CD4-positive, alpha-beta T cell treated with Interleukin-4 for 1 hour (primary cell): ENCODE measurements at places on chromosomes 12 and 14.

DNA sequence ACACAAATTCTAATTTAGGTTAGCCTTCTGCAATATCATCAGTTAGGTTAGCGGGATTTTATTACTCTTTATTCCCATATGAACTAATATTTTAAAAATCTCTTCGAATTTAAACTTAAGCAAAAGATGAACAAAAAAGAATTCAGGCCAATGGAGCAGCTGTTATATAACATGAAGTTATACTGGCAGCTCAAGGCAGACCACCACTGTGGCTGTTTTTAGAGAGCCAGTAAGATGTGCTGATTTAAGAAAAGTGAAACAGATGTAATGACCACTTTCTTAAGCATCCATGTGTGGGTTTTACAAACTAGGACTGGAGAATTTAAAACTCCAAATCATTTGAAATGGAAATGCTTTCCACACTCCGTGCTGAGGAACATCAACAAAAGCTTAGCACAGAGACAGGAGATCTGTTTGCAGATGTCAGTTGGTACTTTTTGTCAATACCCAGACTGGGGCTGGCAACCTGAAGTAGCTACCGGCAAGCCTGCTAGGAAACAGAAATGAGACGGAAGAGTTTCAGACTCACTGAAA is 164.9 kb downstream of the TTC7B start:
- DNase-seq: no peak

DNA sequence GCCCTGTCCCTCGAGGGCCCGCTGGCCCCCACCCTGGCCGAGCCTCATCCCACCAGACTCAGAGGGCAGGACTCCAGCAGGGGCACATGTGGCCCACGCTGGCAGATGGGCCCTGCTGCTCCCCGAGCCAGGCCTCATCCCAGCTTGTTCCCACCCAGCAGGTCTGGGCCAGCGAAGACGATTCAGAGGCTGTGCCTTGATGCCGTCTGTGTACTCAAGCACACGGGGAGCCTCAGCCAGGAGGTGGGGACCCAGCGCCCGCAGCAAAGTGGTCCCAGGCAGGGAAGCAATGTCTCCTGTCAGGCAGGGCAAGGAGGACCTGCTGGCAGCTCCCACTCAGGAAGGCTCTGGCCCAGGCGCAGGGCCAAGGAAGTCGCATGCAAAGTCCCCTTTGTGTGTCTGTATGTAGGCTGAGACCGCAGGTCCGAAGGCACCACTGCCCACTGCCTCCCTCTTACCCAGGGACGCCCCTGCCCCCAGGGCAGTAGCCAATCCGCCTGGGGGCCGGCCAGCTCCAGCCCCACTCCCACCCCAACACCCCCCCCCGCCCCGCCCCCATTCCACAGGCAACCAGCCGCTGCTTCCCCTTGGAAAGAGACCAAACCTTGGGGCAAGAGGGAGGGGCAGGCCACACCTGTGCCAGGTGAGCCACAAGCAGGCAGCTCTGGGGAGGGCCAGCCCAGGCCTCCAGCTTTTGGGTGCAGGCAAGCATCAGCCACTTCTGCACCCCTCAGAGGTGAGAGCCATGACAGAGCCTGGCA is 9.4 kb downstream of the DEGS2 start:
- no peak for DNase-seq

DNA sequence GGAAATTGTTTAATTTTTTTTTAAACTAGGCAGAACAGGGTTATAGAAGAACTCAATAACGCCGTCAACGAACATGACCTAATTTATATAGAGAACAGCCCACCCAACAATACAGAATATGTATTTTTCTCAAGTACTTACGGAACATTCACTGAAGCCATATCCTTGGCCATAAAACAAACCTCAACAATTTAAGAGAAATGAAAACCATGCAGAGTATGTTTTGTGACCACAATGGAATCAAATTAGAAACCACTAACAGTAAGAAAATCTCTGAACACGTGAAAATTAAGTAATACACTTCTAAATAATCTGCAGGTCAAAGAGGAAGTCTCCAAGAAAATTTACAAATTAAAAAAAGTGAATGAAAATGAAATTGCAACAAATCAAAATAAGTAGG is 9.4 kb downstream of the SART3 start:
- no peak for DNase-seq

GRCh38 chr12:93638095-93638494 is 39.1 kb upstream of the CRADD start:
- no peak for DNase-seq

GRCh38 chr12:129788506-129789084 is 115.2 kb downstream of the TMEM132D start:
- DNase-seq: no peak

DNA sequence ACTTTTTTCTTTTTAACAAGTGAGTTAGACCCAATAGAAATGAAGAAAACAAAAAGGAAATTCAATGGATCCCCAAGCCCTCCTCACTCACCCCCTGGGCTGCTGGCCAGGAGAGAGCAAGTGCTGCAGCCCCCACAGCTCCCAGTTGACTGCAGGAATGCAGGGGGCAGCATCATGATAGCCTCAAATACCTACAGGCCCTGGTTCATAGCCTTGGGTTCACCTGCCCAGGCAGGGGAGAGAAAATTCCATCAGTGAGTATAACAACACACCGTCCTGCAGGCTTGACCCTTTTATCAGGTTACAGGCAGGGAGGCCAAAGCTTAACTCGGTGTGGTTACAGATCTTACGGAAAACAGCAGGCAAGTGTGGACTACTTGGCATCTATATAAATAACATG is 76.3 kb downstream of the PHLDA1 start:
- no peak for DNase-seq

DNA sequence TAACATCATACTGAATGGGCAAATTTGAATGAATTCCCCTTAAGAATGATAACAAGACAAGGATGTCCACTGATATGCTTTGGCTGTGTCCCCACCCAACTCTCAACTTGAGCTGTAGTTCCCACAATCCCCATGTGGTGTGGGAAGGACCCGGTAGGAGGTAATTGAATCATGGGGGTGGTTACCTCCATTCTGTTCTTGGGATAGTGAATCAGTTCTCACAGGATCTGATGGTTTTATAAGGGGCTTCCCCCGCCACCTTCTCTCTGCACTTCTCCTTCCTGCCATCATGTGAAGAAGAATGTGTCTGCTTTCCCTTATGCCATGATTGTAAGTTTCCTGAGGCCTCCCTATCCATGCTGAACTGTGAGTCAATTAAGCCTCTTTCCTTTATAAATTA is 29.3 kb downstream of the MED6 start:
- DNase-seq: no peak

- DNase-seq: no peak
These were observed 472.4 kb downstream of the ATP23 start for GRCh38 chr12:58413794-58414193.

DNA sequence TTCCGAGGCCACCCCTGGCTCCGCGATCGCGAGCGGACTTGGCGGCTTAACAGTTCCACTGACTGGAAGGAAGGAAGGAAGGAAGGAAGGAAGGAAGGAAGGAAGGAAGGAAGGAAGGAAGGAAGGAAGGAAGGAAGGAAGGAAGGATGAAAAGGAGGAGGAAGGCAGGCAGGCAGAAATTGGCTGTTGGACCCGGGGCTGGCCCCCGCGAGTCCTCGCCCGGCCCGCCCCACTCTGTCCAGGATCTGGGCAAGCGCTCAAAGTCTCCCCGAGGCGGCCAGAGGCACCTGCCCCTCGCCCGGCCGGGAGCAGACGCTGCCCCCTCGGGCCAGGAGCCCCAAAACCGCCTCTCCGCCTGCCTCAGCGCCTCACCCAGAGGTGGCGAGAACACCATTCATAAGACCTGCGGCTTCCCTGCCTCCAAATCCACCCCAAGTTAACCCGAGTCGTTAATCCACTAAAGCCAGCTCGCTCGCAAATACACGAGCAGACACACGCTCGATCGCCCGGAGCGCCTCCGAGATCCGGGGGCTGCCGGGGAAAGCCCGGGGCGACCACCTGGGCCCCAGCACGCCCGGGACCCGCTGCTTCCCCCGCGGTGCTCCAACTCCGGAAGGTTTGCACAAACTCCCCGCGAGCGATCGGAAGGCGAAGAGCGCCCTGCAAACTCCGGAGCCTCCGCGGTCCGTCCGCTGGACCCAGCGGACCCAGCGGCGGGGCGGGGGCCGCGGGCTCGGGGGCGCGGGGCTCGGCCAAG is 844 bp downstream of the DPF3 start:
- no peak for DNase-seq

DNA sequence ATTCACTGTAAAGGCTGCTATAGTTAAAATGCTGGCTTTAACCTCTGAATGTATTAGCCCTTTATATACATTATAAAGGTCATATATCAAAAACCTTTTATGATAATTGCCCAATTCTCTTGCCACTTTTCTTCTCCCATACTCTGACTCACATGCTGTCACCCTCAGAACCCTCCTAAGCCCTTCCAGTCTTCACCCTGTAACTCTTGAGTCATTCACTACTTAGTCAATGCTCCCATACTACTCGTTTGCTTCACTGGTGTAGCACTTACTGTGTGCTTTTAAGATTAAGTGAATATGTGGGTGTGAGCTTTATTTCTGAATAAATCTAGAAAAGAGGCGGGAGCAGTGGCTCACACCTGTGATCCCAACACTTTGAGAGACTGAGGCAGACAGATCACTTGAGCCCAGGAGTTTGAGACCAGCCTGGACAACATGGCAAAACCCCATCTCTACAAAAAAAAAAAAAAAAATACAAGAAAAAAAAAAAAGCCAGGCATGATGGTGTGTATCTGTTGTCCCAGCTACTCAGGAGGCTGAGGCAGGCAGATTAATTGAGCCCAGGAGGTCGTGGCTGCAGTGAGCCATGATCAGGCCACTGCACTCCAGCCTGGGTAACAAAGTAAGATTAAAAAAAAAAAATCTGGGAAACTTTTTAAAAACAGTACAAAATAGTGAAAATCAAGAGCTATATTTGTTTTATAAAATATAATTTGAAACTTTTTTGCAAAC is 37.6 kb downstream of the SPATA7 start:
- no peak for DNase-seq

DNA sequence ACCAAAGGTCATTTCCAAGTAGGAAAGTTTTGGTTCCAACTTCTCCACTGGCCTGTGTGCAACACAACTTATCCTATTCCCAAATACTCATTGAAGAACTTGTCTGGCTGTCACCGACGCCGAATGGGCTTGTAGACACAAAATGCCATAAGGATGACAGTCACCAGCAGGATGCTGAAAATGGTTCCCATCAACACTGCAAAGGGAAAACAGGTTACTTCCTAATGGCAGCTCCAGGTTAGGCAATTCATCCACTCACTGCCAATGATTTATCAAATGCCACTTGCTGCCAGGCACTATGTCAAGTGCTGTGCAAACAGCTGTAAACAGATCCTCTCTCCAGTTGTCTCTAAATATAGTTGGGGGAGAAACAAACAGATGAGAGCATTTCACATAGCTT is 6.1 kb downstream of the C12orf76 start:
- no peak for DNase-seq

- no peak for DNase-seq
These were observed 2.3 kb upstream of the OTX2 start for GRCh38 chr14:56812364-56813141.

- DNase-seq: no peak
These were observed 17.2 kb upstream of the ZNF140 start for GRCh38 chr12:133063556-133063955.

GRCh38 chr12:128190614-128191013 is 76.4 kb upstream of the TMEM132C start:
- no peak for DNase-seq

DNA sequence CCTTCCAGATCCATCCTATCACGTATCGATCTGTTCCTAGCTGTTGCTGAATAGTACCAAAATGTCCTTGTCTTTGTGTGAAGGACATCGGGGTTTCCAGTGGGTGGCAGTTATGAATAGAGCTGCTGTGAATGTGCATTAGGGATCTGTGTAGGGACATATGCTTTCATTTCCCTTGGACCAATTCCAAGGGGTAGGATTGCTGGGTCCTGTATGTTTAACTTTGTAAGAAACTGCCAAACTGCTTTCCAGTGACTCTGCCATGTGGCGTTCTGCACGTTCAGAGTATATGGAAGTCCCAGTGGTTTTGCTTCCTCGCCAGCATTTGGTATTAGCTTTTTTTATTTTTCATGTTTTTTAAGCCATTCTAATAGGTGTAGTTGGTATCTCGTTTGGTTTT is 28.6 kb downstream of the PACS2 start:
- no peak for DNase-seq

DNA sequence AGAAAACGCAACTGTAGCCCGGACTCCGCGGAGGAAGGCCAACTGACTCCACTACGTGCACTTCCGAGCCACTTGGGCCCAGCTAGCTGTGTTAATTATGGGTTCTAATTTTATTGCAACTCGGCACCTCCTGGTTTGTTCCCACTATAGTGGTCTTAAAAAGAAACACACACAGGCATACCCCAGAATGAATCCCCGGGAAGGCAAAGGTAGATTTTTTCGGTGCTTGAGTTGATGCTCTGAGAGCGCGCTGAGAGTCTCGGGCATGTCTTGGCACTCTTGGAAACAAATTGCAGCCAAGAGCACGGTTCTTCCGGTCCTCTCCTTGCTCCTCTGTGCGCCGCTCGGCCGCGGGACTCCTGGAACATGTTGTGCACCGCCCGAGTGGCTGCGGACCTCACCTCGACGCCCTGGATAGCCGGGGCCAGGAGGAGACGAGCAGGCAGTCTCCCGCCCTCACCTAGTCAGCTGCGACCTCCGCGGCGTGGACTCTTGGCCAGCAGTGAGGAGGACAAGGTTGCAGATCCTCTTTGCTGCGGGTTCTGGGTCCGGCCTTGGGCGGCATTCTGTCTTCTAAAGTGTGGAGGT is 6.8 kb upstream of the PAX9 start:
- DNase-seq: no peak

DNA sequence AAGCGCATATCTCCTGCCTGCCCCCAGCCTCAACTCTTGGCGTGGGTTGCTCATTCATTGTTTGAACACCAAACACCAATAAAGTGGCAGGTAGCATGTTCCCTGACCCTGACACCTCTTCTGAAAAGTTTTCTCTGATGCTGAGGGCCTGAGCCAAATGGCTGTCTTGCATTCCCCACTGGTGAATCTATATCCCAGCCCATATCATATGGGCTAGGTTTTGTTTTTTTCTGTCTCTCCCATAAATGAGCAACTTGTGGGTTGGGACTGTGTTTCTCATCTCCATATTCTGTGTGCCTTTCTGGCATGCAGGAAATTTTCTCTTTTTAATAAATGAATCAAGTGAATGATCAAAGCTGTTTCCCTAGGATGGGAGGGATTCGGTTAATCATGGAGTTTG is 5.0 kb downstream of the MYO1A start:
- no peak for DNase-seq

- no peak for DNase-seq
These were observed 1.6 kb upstream of the HOXC12 start for GRCh38 chr12:53952871-53953734.

DNA sequence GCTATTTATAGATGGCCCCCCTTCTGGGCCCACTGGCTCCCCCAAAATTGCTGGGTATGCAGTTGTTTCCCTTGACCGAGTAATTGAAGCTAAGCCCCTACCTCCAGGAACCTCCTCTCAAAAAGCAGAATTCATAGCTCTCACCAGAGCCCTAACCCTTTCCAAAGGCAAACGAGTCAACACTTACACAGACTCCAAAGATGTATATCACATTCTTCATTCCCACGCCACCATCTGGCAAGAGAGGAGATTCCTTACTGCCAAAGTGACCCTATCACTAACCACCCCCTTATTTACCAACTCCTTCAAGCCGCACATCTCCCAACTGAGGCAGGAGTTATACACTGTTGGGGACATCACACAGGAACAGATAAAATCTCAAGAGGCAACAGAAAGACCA is 66.8 kb downstream of the MOK start:
- DNase-seq: no peak
